ENCODE measurements at places on chromosomes 6 and 20. TPM values are rescaled to one million over a fixed set of nuclear protein-coding genes. Genes with fewer than 3 reads are reported as not detected.

SLC22A7 gene
- total RNA-seq: not detected

FITM2 gene
- total RNA-seq: 8.0 TPM

MBOAT1 gene
- 8.7 TPM for total RNA-seq

IMPG1 gene
- not detected for total RNA-seq

IPCEF1 gene
- 4.0 TPM for total RNA-seq

DPM1 gene
- 35.7 TPM for total RNA-seq

ZSCAN12 gene
- total RNA-seq: 4.2 TPM

SLC32A1 gene
- total RNA-seq: not detected

KCTD20 gene
- total RNA-seq: 52.6 TPM

RSPO4 gene
- 0.24 TPM for total RNA-seq

DNA sequence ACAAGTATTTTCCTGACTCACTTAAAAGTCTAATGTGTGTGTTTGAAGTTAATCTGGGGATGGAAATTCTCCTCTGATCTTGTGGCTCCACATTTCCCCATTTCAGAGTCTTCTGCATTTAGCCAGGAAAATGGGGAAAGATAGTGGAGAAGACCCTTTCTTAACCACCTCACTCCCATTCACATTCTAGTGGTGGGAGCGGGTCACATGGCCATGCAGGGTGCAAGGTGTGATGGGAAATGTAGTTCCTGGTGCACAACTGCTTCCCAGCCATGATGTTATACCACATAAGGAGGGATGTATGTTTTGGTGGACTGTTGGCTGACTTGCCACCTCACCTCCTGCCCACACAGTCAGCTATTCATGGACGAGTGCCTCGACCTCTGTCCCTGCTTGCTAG lies 61.8 kb downstream of the BANF2 start:
- DNase-seq: no peak

GRCh38 chr6:97437087-97437486 lies 154.1 kb upstream of the MMS22L start:
- no peak for DNase-seq

GRCh38 chr6:98458708-98459107 lies 375.7 kb upstream of the POU3F2 start:
- no peak for DNase-seq

DNA sequence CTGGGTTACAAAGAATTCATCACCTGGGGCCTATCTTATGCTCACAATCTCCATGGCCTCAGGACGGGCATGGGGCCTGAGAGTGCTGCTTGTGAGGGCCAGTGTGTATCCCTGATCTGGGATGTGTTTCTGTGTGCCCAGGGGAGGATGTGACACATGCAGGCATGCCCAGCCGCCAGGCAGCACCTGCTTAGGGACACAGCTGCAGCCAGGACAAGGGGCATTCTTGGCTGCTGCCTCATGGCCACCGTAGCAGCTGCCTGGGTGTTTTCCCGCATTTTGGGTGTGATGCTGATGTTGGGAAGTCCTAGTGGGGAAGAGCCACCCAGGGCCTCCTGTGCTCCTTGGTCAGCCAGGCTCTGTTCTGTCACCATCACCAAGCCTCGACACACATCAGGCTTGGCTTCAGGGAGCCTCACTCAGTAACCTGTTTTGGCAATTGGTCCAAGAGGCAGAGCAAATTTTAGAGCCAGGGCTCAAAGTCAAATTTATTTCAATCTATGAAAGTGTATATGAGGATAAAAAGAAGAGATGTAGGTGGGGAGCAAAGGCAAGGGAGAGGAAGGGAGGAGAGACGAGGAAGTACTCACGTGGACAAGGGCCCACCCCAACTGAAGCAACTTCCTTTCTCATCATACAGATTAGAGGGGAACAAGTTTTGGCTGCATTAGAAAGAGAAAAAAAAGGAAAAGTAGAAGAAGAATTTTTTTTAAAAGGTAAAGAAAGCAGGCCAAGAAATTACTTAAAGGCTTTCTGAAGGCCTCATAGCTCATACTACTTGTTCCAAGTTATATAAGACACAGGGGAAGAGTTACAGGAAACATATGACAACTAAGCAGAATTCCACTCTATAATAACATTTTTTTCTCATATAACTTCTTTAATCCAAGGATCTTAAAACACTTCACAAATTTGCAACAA lies 269.9 kb upstream of the SUPT3H start:
- DNase-seq: no peak

- no peak for DNase-seq
Measured at GRCh38 chr6:63807056-63807455, 171.5 kb downstream of the PHF3 start.

GRCh38 chr6:36318690-36319435 lies 17.8 kb downstream of the BNIP5 start:
- no peak for DNase-seq

DNA sequence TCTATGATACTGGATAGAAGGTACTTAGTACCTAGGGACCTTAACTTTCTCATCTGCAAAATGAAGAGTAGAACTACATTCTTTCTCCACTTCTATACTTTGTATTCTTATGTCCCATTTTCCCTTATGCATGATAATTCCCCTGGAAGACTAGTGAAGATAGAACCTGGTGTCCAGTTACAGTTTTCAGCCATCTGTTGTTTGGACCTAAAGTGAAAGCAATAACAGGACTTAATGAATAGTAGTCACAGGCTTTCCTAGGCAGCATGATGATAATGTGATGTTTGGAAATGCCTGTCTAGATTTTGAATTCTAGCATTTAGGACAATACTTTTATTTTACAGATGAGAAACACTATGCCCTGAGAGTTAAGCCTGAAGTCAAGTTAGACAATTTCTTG lies 153.8 kb downstream of the RIMS1 start:
- no peak for DNase-seq

GRCh38 chr6:148602136-148602535 lies 144.7 kb upstream of the UST start:
- DNase-seq: no peak

DNA sequence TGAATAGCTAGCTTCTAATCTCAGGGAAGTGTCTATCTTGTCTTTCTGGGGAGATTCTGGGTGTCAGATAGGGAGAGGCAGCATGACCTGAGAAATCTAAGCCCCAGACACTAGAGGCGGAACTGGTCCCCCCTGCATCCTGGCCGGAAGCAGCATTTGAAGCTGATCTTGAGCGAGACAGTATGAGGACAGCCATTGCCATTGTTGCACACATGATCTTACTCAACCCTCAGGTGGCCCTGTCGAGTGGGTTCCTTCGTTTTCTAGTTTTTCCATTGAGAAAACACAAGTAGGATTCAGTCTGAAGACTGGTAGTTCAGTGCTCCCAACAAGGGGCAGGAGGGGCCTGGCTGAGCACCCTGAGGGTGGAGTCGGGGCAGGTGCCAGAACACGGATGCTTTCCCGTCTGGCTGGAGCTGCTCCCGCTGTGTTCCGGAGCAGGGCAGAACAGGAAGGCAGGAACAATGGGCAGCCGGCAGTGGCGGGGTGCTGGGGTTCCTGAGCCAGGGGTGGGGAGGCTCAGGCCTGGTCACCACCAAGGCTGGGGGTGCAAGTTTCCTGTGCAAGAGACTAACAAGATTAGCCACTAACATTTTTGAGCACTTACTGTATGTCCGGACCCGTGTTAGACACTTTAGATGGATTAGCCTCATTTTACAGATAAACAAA lies 7.9 kb upstream of the SDCBP2 start:
- peak; percentile 92 for DNase-seq

DNA sequence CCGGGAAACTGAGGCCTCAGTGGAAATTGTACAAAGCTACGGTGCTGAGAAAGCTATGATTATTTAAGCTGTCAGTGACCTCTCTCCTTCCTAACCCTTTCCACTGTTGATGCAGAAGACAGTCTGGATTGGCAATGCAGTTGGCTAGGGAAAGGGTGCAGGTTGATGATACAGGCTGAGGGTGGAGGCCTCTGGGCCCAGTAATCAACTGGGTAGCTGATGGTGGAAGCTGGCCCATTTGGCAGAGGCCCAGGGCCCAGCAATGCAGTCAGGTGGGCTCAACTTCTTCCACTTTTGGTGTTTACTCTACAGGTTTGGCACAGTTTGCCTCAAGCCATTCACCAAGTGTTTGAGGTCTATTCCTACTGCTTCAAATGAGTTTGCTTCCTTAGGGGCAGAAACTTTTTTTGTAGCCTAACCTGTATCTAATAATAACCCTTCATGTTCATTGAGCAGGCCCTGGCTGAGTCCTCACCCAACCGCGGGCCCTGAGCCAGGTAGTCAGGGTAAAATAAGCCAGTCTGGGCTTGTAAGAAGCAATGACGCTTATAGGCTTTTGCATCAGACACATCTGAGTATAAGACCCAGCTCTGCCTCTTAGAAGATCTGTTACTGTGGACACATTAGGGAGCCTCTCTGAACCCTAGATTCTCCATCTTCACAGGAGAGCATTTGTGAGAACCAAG lies 12.1 kb downstream of the BCL2L1 start:
- no peak for DNase-seq

- DNase-seq: no peak
Measured at GRCh38 chr6:158472447-158472846, 87.4 kb upstream of the TMEM181 start.

DNA sequence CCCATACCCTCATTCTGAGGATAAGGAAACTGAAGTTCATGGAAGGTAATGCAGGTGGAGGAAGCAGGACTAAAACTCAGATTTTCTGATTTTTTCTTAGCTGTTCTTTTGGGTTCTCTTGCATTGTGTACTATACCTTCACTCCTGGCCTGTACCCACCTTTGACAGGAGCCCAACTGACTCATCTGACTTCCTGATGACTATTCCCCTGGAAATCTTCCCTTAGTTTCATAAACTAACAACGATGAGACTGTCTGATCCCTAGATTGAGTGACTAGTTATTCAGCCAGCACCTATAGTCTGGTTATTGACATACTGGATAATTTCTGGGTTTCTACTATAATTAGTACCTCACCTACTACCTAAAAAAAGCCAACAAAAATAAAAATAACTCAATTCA lies 10.1 kb downstream of the CRYBG1 start:
- DNase-seq: no peak

DNA sequence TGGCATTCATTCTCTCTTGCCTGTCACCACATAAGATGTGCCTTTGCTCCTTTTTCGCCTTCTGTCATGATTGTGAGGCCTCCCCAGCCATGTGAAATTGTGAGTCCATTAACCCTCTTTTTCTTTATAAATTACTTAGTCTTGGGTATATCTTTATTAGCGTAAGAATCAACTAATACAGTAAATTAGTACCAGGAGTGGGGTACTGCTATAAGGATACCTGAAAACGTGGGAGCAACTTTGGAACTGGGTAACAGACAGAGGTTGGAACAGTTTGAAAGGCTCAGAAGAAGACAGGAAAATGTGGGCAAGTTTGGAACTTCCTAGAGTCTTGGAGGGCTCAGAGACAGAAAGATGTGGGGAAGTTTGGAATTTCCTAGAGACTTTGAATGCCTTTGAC lies 46.6 kb downstream of the RNF182 start:
- DNase-seq: no peak

DNA sequence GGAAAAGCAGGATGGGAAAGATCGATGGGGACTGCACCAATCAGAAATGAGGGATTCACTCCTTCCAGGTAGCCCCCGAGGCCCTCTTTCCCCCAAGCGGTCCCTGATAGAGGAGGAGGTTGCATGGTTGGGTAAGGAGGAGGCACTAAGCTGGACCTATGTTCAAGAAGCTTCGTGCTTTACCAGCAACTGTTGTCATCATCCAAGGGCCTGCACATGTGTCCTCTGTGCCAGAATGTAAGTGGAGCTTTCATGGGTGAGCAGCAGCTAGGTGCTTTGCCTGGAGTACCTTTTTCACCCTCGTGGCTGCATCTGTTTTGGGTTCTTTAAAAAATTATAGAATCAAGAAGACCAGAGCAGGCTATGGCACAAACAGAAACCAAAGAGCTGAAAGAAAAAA lies 54.0 kb downstream of the GMPR start:
- no peak for DNase-seq

- no peak for DNase-seq
Measured at GRCh38 chr6:27209196-27209595, 38.3 kb upstream of the PRSS16 start.

DNA sequence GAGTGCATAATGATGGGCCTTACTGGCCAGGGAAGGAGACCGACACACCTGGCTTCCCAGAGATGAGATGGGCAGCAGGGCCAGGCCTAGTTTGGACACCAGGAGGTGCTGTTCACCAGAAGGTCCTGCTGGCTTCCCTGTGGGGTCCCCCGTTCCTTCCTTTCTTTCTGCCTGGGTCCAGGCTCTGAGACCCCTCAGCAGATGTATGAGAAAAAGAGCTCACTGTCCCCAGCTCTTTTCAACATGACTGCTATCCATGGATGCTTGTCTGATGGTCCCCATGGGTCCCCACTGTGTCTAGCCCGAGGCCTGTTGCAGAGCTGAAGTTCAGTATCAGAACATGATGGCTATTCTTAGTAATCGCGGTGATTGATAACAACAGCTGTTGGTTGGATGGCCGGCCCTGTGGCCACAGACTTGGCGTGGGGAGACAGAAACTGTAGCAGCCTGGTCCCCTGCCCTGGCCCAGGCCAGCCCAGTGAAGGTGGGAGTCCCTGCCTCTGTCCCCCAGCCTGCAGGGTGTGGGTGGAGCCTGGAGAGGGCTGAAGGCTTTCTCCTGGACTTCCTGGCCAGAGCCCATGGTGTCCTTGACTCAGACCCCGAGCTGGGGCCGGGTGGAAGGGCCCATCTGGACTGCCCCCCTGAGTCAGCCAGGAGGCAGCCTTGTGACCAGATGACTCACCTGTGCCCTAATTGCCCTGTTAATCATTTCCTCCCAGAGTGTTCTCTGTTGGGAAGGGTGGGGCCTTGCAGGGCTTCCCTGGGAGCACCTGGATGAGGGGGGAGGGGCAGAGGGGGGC lies 9.9 kb upstream of the BAK1 start:
- no peak for DNase-seq

DNA sequence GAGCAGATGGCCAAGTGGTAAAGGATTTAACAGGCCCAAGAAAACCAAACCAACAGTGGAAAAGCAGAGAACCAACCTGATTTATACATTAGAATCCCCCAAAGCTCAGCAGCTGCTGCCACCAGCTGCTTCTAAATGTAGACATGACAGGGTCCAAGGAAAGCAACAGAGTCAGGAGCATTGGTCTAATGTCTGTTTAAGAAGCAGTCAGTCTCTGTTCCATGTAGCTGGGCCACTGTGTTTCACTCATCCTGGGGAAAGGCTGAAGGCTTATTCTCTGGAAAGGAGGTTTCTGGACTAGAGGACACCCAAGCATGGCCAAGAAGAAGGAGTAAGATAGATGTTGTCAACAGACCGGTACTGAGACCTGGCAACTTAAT lies 75.4 kb downstream of the TMEM244 start:
- DNase-seq: no peak

DNA sequence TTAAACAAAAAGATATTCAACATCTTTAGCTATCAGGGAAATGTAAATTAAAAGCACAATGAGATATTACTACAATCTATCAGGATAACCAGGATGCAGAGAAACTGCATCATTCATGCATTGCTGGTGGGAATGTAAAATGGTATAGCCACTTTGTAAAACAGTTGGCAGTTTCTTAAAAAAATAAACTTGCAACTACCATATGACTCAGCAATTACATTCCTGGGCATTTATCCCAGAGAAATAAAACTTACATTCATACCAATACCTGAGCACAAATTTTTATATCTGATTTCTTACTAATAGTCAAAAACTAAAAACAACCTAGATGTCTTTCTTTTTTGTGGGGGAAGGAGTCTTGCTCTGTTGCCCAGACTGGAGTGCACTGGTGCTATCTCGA lies 190.3 kb upstream of the TAB2 start:
- DNase-seq: no peak

- DNase-seq: no peak
Measured at GRCh38 chr6:72953971-72954381, 271.3 kb downstream of the KHDC1L start.

GRCh38 chr6:3457710-3458602 lies 1.1 kb upstream of the SLC22A23 start:
- DNase-seq: no peak

GRCh38 chr20:61556111-61556510 lies 304.1 kb downstream of the CDH4 start:
- no peak for DNase-seq

Measured in posterior vena cava (tissue), 2 donors.